Central memory CD8-positive, alpha-beta T cell (primary cell): ENCODE measurements at places on chromosomes 11 and 22.

- no peak for DNase-seq
Measured at GRCh38 chr22:46413725-46414379, 78.3 kb downstream of the TRMU start.

- no peak for DNase-seq
Measured at GRCh38 chr22:32050678-32051515, 7.8 kb downstream of the SLC5A1 start.

DNA sequence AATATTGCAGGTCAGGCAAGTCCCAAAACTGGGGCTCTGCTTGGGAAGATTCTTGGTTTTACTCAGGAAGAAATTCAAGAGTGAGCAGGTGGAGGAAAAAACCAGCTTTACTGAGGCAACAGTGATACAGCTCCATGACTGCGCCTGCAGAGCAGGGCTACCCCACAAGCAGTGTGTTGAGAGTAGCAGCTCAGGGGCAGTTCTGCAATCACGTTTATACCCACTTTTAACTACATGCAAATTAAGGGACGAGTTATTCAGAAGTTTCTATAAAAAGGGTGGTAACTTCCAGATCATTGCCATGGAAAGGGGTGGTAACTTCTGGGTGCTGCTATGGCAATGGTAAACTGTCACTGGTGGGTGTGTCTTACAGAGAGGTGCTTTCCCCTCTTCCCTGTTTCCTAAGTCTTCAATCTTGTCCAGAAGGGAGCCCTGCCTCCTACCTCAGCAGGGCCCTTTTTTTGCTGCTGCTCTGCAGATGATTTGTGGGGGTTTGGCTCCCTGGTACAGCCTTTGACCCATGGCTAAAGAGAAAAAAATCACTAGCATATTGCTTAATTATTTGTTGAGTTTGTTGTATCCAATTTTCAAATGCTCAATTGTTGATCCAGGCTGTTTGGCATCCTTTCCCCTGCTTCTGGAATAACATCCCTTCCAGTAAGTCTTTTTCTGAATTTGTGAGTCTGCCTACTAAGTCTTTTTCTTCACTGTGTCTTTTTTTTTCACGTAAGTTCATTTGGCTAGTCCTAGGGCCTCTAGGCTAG, 30.0 kb upstream of the ME3 start:
- no peak for DNase-seq

DNA sequence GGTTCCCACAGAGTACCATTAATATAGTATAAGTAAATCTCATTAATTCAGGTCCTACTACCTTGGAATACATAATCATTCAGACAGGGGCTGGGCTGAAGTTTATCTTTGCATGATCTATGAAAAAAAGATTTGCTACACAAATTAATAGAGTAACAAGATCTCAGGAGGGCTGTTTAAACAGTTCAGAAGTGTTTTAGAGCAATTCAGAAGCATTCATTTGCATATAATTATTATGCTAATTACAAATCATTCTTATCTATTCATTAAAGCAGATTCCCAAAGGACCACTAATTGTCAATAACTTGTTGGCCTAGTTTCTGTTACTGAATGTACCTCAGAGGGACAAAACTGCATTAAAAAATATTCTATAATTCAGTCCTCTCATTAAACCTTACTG, 40.5 kb downstream of the PITPNB start:
- DNase-seq, result no peak

DNA sequence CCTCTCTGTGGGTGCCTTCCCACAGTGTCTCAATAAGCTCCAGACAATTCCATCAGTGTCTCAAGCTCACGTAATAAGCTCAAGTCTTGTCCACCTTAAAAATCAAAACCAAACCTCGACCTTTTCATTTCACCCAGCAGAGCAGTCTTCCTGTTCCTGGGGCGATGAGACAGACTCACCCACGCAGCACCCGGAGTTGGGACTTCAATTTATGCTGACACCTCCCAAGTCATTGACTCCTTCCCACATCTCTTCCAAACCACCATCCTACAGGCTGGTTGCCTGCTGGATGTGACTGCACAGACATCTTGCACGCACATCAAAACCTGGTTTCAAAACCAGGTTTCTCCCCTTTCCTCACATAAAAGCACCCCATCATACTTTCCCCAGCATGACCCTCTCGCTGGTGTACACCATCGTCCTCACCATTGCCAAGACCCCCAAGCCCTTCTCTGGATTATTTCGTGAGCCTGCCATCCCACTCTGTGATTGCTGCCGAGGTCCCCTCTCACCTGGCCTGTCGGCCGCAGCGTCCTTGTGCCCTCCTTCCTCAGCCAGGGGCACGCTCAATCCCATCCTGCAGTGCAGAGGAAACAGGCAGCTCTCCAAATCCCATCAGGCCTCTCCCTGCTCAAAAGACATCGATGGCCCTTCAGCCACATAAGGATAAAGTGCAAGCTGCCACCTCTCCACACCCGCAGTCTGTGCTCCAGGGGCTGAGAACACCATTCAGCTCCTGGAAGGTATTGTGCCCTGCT, 45.1 kb upstream of the FBXO3 start:
- DNase-seq, result no peak

GRCh38 chr11:79092791-79093353, 348.0 kb downstream of the TENM4 start:
- no peak for DNase-seq

DNA sequence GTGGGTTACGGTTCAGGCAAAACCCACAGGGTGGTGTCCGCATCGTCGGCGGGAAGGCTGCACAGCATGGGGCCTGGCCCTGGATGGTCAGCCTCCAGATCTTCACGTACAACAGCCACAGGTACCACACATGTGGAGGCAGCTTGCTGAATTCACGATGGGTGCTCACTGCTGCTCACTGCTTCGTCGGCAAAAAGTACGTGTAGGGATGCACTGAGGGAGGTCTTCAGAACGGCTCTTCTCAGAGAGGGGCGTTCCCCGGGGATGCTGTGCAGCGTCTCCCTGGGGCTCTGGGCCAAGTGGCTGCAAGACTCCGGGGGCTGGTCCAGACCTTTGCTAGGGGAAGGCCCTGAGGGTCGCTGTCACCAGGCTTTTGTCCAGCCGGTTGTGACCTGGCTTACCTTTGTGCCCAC, 1.3 kb downstream of the ACR start:
- no peak for DNase-seq

GRCh38 chr22:20793748-20794649, 20.1 kb downstream of the SERPIND1 start:
- no peak for DNase-seq

DNA sequence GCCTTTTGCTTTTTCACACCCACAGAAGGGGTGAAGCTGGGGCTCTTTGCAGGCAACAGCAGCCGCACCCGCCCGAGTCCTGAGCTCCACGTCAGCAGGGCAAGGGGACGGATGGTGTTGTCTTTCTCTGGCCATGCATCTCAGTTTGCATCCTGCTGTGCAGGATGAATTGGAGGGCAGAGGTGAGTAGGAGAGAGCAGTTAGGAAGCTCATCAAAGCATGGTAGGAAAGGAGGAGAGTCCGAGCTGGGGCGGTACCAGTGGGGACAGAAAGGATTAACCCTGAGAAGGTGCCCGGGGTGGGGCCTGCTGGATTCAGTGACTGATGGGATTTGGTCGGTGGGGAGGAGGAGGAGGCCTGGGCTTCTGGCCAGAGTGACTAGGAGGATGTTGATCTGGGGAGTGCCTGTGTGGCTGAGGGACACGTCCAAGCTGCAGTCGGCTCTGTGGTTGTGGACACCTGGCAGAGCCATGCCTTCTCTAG, 14.6 kb downstream of the FAM83F start:
- no peak for DNase-seq

GRCh38 chr22:29735416-29735815, 15.6 kb downstream of the CABP7 start:
- no peak for DNase-seq

GRCh38 chr11:60372767-60373166, 5.6 kb upstream of the MS4A7 start:
- DNase-seq, result no peak

DNA sequence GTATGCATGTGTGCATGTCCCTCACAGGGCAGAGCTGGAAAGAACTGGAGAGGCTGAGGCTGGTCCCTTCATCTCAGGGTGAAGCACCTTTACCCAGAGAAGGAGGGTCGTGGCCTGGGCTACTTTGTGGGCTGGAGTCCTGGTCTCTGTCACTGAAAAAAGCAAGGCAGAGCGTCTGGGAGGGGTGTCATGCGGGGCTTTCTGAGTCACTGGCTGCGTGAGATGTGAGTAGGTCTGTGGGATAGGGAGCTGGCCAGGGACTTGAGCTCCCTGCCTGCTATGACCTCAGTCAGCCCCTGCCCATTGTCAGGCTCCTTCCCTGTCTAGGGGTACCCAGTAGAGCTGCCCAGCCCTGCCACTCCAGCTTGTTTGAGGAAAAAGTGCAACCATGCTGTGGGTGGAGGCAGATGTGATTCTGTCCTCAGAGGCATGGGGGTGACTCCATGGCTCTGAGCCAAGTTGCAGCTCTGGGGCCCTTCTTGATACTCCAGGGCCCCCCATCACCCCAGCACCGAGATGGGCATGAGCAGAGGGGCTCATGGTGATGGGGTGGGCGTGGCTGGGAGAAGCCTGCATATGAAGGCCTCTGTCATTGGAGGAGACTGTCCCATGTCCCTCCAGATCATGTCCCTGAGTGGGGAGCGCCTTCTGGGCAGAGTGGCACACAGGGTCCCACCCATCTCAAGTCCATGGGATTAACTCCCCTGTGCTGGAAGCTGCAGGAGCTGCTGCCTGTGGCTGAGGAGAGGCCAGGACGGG, 27.8 kb downstream of the KCNQ1 start:
- DNase-seq, result no peak
